Activated CD4-positive, alpha-beta memory T cell treated with anti-CD3 and anti-CD28 coated beads, Interleukin-2, amount 10 ng/mL, durations not matched to agents 7 days and 5 days (primary cell): ENCODE measurements at places on chromosomes 5 and 9. TPM values are rescaled to one million over a fixed set of nuclear protein-coding genes. Genes with fewer than 3 reads are reported as not detected.

- peak; percentile 51 for DNase-seq
These were observed 37.4 kb downstream of the CPEB4 start for GRCh38 chr5:173925449-173926071.

DNA sequence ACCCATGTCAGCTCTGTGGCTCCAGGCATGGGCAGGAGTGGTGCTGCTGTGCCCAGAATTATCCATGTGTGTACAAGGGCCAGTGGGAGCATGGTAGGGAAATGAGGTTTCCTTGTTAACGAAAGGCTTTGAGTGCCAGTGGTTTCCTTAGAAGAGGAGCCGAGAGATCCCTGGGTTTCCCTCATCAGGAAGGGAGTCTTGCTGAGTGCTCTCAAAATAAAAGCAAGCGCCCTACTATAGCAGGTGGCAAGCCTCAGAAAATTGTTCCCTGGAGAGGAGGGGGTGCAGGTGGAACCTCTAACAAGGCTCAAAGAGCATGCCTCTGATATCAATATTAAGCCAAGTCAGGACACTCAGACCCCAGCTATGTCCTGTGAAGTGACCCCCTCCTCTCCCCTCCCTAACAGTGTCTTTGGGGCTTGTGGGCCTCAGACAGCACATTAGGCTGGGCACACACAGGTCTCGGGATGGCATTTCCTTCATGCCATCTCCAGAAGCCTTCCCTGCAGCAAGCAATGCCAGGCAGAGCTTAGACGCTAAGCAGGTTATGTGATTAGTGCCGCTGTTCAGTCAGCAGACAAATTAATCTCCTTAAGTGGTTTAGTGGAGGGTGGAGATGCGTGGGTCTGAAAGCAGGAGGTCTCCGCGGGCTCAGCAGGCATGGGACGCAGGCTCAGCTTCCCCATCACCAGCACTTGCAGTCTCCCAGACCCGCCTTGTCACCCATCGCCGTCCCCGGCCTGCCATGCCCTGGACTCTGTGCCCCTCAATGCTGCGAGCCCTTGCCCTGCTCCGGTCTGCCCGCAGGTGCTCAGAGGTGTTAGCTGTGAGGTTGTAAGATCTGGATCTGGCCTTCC lies 60.0 kb upstream of the RARS1 start:
- DNase-seq, result no peak

DNA sequence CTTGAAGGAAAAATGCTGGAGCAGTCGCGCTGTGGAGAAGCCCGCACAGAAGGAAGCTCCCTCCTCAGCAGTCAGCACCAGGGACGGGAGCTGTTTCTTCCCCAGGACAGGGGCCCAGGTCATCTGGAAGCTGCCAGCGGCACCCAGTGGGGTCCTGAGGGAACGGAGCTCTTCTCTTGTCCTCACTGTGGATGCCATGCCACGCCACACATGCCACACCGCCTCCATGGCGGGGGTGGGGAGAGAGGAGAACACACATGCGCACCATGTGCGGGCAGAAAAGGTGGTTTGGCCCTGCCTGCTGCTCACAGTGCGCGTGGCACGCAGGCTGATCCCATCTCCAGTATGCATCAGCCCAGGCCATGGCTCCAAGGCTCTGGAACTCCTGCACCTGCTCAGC lies 41.7 kb upstream of the ZNF354B start:
- no peak for DNase-seq

GRCh38 chr5:169719360-169720314 lies 82.6 kb downstream of the DOCK2 start:
- DNase-seq, result no peak

GRCh38 chr5:139275956-139276355 lies 17.6 kb upstream of the MATR3 start:
- DNase-seq, result no peak

DNA sequence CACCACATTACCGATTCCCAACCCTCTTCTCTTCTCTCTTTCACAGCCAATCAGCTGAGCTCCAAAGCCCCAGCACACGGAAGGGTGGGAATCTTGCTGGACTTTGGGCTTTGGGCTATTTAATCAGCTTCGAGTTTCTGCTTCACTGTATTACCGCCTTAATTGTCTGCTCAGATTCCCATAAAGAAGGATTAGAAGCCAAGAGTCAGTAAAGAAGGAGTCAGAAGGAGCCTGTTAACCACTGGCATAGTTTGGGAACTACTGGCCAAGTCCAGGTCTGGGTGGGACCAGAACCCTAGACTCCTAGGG lies 4.4 kb downstream of the SPRY4 start:
- no peak for DNase-seq

- no peak for DNase-seq
These were observed 133.9 kb downstream of the FSTL4 start for GRCh38 chr5:133478199-133478985.

- DNase-seq, result no peak
These were observed 42.6 kb upstream of the APC start for GRCh38 chr5:112694853-112695709.

DNA sequence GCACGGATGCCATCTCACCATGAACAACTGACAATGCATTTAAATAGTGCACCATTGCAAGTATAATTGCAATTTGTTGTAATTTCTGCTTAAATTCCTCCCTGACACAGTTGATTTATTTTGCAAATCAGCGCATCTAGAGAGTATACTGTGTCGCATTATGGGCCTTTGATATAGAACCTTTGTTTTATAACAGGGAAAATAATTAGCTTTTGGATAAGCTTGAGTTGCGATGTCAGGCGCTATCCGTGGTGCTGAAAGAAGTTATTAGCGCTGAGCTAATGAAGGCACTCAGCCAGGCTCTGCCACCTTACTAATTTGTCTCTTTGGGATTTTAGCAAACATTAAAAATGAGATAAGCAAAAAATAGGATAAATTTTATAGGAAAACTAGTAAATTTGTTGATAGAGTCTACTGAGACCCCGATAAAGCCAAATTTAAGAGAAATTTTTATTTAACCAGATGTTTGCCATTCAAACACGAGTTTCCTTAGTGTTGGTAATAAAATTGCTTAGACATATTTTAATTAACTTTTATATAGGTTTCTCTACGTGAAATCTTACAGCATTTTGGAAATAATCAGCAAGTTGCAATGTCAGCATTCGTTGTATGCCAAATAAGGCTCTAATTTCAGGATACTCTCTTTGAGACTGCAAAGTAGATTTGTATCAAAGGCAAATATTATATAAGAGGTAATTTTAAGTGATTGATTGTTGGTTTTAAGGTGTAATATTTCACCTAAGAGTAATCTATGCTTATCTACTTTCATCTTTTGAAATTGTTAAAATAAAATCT lies 355.5 kb downstream of the TLR4 start:
- peak; percentile 17 for DNase-seq

GRCh38 chr9:101458963-101459631 lies 23.5 kb upstream of the ALDOB start:
- peak; percentile 17 for DNase-seq

DNA sequence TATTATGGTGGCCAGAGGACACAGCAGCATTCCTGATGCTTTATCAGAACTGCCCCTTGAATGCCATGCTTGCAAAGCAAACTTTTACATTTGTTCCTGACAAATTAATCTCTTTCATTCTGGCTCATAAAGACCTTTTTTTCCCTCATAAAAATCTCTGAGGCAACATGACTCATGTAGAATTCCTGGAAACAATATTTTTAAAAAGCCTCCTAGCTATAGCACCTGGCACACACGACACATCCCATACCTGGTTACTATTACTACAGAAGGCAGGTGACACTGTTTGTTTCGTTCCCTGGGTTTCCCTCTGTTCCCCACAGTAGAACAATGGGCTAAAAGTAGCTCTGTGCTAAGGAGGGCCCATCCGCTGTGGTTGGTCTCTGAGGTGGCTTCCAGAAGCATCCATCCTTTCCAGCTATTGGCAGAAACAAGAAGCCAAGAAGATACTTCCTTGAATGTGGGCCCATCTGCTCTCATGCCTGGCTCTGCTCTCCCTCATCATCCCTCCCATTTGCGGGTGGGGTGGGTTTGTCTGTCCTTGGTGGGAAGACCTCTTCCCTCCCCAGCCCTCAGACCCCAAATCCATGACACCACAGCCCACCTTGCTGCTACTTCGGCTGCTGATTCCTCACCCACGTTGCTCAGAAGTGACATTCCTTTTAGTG lies 59.1 kb downstream of the GALNT12 start:
- DNase-seq, result no peak

- no peak for DNase-seq
These were observed 110.5 kb downstream of the NUDT12 start for GRCh38 chr5:103452089-103452488.

DNA sequence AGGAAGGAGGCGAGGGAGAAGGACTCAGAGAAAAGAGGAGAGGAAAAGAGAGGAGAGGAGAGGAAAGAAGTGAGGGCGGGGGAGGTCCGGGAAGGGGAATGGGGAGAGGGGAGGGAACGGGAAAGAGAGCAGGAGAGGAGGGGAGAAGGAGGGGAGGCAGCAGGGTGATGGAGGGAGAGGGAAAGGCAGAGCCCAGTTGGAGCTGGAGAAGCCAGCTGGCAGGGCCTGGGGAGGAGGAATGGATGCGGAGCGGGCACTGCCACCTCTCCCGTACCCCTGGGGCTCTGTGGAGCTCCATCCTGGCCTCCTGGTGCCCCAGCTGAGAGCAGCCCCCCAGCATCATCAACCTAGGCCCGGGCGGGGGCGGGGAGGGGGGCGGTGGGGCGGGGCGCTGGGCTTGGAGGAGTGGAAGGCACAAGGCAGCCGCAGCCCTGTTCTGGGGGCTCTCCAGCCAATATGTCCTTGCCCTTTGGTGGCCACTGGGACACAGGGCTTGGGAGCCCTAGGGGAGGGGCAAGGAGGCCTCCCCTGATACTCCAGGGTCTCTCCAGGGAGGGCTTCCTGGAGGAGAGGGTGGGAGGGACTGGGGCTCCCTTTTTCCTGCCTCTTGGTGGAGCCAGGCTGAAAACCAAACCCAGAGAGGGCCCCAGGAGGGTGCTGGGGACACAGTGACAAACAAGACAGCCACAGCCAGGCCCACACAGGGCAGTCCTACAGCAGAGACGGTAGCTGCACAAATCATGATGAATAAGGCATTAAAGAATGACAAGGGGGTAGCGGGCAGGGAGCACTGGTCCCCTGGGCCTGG lies 123.7 kb downstream of the C9orf50 start:
- no peak for DNase-seq

DNA sequence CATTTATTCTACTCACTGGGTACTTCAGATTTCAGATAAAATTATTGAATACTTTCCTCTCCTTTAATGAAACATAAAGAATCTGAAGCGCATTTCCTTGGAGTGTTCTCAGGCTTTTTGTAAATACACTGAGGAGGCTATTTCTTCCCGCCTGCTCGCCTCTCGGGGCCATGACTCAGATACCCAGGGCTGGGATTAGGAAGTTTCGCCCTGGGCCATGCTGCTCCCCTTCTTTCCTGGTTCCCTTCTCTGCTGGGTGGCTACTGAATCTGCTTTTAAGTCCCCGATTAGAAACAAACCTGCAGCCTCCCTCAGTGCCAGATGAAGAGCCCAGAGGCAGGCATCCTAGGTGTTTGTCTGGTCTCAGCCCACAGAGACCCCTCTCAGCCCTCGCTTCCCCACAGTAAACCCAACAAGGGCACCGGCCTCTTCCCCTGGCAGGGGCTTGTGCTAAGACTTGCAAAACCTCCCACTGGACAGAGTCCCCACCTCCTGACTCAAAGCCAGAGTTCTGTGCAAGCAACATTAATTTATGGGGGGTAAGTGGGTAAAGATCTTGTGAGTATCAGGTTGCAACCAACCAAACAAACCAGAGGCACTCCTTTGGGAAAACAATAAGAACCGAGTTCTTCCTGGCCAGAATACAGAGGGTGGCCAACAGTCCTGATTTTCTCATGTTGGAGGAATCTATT lies 30.7 kb upstream of the IRX1 start:
- DNase-seq, result no peak

DNA sequence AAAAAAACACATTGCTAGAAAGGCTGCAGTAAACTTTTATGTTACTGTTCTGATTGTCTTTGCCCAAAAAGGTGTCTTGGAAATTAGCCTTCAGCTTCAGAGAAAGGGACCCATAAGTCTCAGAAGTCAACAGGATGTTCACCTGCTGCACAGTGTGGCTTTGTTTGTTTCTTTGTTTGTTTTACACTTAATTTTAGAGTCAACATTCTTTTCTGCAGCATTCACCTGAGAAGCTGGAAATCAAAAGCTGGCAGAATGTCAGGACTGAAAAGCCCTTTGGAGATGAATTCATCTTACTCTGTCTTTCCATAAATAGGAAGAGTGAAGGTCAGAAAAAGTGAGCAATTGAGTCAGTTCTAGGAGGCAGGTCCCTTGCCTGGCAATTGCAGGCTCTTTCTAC lies 170.0 kb downstream of the PAPPA start:
- DNase-seq, result no peak

- no peak for DNase-seq
These were observed 48.8 kb downstream of the CEMIP2 start for GRCh38 chr9:71719562-71719961.

DNA sequence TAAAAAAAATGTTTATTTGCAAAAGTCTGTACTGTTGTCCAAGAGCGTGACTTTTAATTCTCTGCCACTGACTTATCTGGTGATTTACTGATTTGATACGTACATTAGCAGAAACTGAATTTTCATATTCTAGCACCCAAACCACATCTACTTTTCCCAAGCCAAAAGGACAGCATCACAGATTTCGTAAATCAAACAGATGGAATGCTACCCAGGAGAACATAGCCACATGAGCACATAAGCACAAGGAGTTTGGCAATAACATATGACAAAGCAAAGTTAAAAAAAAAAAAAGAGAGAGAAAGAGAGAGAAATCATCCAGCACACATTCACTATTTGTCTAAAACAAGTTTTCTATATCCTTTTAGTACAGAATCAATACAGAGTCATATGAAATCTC lies 83.7 kb downstream of the HINT1 start:
- DNase-seq, result no peak

GRCh38 chr5:83577036-83577636 lies 105.6 kb downstream of the VCAN start:
- no peak for DNase-seq

GRCh38 chr5:160938532-160938931 lies 86.5 kb upstream of the ATP10B start:
- no peak for DNase-seq

- DNase-seq, result no peak
These were observed 12.5 kb downstream of the C1QTNF2 start for GRCh38 chr5:160357861-160358411.

The WDR38 gene
- not detected for total RNA-seq

The ARRDC1 gene
- total RNA-seq, result 55.9 TPM

The ALDH7A1 gene
- 0.71 TPM for total RNA-seq

The MRPL36 gene
- 44.5 TPM for total RNA-seq

The WDR55 gene
- total RNA-seq, result 35.0 TPM

The NTRK2 gene
- total RNA-seq, result 2.2 TPM

The SPATA31A3 gene
- total RNA-seq, result not detected

The PLAC8L1 gene
- not detected for total RNA-seq

The LEAP2 gene
- total RNA-seq, result 2.5 TPM

The AGTPBP1 gene
- 39.3 TPM for total RNA-seq

The NDUFAF2 gene
- total RNA-seq, result 21.1 TPM

The ACOT12 gene
- total RNA-seq, result not detected

The MZB1 gene
- total RNA-seq, result 48.1 TPM

The ARHGEF28 gene
- not detected for total RNA-seq

The SEC24A gene
- total RNA-seq, result 29.3 TPM

The CARD6 gene
- total RNA-seq, result 4.6 TPM

The OR1L1 gene
- not detected for total RNA-seq
